ENCODE measurements at places on chromosomes 5 and 9. TPM values are rescaled to one million over a fixed set of nuclear protein-coding genes. Genes with fewer than 3 reads are reported as not detected.

- no peak for DNase-seq
Observed at GRCh38 chr9:125950880-125951471, 203.8 kb downstream of the PBX3 start.

- peak; percentile 10 for DNase-seq
Observed at GRCh38 chr9:79686381-79687130, 114.8 kb downstream of the TLE4 start.

GRCh38 chr5:173056783-173057061, 570 bp downstream of the CREBRF start:
- DNase-seq, result no peak

DNA sequence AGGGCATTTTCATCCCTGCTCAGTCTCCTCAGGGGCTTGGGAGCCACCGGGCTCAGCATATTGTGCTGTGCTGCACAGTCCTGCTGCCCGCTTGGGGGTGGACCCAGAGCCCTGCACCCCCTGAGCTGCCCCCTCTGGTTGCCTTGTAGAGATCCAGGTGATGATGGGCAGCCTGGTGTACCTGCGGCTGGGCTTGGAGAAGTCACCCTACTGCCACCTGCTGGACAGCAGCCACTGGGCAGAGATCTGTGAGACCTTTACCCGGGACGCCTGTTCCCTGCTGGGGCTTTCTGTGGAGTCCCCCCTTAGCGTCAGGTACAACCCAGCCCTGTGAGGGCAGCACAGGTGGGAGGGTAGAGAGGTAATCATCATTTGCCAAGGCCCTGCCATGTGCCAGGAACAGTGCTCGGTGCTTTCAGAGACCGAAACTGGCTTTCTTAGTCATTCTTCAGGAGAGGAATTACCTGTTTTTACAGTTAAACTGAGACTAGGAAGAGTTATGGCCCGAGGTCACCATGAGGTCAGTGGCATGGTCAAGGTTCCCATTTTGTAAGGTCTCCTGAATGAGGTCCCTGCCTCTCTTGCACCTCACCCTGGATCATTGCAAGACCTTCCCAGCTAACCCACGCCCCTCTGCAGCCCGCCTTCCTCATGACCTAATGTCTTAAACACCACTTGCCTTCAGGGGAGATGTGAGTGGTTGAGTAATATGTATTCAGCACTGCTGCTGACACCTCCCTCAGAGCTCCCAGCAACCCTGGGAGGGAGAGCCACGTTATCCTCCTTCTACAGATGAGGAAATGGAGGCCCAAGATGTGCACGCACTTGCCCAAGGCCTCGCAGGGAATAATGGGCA, 7.5 kb downstream of the NHP2 start:
- DNase-seq, result no peak

GRCh38 chr5:96256795-96257470, 176.1 kb downstream of the PCSK1 start:
- no peak for DNase-seq

GRCh38 chr9:78775696-78776295, 478.9 kb downstream of the PSAT1 start:
- DNase-seq, result no peak

- DNase-seq, result no peak
Observed at GRCh38 chr9:19788152-19788551, 685 bp downstream of the SLC24A2 start.

DNA sequence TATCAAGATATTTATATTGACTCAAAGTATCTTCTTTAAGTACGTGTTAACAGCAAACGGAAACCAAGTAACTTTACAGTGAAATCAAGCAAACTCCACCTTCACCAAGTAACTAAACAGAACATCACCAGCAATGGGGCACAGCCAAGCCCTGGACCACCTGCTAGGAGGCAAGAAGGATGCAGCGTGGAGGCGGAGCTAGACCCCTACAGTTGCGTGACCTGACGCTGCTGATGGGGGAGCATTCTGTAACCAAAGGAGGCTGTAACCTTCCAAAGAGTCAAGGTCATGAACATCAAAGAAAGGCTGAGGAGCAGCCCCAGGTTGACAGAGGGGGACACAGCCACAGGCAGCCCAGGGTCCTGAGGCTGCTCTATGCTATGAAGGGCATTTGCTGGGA, 6.1 kb downstream of the VAV2 start:
- DNase-seq, result no peak

DNA sequence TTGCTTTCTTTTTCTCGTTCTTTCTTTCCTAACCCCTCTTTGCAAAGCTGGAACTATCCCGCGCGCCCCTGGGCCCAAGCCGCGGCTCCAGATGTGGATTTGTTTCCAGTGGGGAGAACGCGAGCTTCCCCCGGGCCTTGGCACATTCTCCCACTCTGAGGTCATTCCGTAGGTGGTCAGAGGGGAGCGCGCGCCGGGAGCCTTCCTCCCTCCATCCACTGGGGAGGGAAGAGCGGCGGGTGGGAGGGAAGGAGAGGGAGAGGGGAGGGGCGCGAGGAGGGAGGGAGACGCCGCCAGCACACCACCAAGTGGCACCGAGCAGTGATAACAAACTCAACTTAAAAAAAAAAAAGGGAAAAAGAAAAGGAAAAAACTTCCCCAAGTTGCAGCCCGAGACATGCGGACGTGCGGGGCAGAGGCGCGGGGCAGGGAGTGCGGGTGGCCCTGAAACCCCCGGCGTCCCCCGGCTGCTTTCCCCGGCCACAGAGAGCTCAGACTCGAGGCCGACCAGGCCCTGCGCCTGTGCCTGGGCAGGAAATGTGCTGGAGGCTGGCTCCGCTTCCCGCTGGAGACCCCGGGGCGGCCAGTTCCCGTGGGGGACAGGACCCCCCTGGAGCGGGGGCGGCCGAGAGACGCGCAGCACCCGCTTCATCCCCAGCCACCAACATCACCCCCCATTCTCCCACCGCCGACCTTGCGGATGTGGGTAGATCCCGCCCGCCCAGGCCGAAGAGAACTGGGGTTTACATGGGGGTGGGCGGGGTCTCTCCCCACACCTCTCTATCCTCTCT, 3.1 kb downstream of the IER5L start:
- peak; percentile 60 for DNase-seq

GRCh38 chr5:66072031-66072430, 72.1 kb upstream of the SREK1 start:
- no peak for DNase-seq

GRCh38 chr9:120368799-120369198, 211.2 kb downstream of the CDK5RAP2 start:
- no peak for DNase-seq

GRCh38 chr5:134240421-134240962, 14.6 kb upstream of the PPP2CA start:
- no peak for DNase-seq

DNA sequence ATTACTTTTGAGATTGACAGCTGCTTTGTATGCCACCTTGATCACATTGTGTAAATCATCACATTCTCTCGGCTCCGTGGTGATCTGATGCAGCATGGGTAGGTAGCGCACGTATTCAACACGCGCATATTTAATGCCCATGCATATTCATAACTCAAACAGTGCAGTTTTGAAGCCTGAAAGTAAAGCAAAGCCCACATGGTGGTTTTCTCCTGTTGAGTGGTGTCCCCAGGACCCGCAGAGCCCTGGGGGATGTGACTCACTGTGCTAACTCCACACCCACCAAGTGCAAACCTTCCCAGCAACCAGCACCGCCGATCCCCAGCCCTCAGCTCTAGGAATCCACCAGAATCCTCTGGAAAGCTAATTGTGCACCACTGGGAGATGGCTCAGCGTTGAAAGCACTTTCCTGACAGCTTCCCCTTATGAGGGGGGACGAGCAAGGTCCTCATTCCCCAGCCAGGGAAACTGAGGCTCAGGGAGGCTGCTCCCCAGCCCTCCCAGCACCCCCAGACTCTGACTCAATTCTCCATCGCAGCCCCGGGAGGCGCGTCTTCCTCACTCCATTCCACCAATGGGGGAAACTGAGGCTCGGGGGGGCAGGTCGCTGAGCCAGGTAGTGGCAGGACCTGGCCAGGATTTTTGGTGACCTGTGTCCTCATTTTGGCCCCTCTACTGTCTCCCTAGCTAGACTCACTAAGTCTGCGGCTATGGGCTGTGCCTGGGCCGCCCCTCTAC, 46.4 kb downstream of the SARDH start:
- no peak for DNase-seq

- DNase-seq, result no peak
Observed at GRCh38 chr9:70262366-70262765, 3.6 kb downstream of the SMC5 start.

GRCh38 chr9:90841213-90841612, 39.6 kb downstream of the SYK start:
- DNase-seq, result no peak

DNA sequence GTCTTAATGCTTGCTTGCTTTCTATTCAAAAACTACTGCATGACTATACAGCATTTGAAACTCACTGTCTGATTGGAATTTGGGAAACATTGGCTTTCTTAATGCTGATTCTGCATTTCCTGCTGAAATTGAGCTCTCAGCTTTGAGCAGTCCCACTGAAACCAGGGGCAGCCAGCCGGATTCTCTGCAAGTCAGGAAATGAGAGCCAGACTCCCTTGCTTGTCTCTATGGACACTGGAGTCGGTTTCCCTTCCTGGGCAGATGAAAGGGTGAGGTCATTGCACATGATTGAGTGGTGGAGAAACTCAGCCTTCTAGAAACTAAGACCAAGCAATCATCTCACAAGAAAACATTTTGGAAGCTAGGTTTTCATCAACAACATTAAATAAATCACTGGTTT, 119.7 kb upstream of the SPATA31C2 start:
- DNase-seq, result no peak

GRCh38 chr5:170817195-170817594, 33.7 kb downstream of the GABRP start:
- DNase-seq, result no peak

DNA sequence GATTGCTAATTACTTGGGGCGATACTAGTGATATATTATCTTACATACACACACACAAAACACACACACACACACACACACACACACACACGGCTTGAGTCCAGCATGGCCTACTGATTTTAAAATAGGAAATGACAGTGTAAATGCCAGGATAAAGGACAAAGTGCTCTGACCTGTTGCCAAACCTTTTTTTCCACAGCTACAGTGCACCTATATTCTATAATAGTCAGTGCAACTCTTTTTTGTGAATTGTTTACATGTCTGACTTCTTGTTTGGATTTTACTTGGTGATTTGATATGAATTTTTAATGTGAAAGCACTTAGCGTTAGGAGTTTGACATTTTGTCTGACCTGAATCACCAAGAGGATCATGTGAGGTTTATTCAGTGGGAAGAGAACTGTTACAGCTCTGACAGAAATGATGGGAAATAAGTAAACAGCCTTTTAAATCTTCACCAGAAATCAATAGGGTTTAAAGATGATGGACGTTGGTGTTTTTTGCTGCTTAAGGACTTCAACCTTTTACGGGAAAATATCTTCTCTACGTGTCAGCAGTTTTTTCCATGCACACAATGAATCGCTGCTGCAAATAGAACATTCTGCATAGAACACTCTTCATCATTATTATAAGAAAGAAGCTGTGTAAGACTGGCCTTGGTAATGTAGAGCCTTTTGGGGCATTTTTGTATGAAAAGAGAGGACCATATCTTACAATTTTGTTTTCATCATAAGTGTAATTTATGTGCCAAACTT, 218.5 kb downstream of the RANBP17 start:
- no peak for DNase-seq

GRCh38 chr5:133611357-133612248, 738 bp downstream of the FSTL4 start:
- no peak for DNase-seq

GRCh38 chr5:34584165-34584564, 72.0 kb upstream of the RAI14 start:
- DNase-seq, result no peak

DNA sequence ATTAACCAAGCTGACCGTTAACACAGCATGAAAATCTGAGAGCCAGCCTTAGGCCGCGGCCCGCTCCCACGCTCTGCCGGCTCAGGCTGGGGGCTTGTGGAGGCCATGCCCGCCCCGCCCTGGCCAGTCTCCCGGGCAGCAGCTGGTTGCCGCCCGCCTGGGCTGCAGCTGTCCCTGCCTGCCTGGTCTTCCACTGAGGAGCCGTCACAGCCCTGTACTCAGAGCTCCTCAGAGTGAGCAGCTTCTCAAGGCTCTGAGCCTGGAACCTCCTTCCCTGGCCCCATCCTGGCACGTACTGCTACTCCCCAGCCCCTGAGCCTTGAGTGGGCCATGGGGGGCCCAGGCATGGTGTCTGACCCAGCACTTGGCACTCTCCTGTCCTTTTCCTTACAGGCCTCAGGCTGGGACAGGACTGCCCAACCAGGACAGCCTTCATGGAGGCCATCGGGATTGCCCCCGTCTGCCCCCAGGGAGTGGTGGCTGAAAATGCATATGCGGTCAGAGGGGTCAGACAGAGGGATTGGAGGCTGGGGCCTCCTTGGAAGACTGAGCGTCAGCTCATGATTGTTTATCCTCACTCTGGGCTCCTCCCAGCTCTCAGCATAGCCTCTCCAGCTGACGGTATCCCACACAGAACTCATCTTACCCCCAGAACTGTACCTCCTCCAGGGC, 11.9 kb downstream of the FGFR4 start:
- DNase-seq, result no peak

- no peak for DNase-seq
Observed at GRCh38 chr5:81247441-81247972, 14.4 kb downstream of the CKMT2 start.

The SLC34A3 gene
- total RNA-seq, result not detected

The NTNG2 gene
- total RNA-seq, result 2.0 TPM

The SLC6A18 gene
- not detected for total RNA-seq

The NCS1 gene
- 58.3 TPM for total RNA-seq

The TEK gene
- 14.9 TPM for total RNA-seq

The SHLD3 gene
- total RNA-seq, result 1.1 TPM

The PCDHGA8 gene
- total RNA-seq, result 7.5 TPM

The STPG3 gene
- not detected for total RNA-seq

The CERCAM gene
- total RNA-seq, result 51.8 TPM

The BNC2 gene
- 16.1 TPM for total RNA-seq

The CYLC2 gene
- not detected for total RNA-seq
